ENCODE measurements at places on chromosomes 13 and 19.

- no peak for DNase-seq
Measured at GRCh38 chr13:98941126-98941525, 36.7 kb downstream of the DOCK9 start.

GRCh38 chr13:38630780-38631179, 56.1 kb upstream of the FREM2 start:
- no peak for DNase-seq

DNA sequence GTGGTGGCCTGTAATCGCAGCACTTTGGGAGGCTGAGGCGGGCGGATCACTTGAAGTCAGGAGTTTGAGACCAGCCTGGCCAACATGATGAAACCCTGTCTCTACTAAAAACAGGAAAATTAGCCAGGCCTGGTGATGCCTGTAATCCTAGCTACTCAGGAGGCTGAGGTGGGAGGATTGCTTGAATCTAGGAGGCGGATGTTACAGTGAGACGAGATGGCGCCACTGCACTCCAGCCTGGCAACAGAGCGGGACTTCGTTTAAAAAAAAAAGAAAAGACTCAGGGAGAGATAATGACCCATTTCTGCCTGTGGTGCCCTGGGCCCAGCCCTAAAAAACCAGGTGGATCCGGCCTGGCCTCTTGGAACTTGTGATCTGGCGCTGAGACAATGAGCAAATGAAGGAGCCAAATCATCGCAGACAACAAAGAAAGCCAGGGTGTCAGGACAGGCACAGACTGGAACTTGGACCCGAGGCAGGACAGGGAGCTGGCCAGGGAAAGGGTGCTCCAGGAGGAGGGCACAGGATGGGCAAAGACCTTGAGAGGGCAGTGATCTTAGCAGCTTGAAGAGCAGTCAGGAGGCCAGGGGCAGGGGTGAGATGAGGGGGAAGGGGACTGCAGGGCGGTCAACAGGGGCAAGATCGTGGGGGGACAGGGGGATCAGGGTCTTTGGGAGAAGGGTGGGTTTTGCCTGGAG, 962 bp upstream of the JAK3 start:
- no peak for DNase-seq

GRCh38 chr13:32824061-32824460, 192.2 kb upstream of the KL start:
- no peak for DNase-seq

DNA sequence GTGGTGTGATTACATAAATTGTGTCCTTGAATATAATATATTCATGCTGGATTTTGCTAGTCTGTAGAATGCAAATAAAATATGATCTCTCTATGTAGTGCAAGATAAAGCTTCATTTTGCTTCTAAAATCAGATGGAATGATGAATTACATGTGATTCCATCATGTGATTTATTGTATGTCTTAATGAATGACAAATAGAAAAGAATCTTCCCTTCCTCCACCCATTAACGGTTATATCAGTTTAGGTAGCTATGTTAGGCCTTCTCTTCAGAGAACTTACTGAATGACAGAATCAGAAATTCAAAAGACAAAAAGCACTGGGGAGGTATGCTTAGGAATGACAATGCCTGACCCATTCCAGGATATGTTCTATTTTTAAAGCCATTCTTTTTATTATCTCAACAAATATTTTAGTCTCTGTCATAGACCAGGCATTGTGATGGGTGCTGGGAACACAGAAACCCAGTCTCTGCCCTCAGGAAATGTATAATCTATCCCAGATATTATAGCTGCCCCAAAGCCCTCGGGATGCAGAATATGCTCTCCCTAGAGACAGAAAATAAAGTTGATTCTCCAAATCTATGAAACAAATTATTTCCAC, 90.6 kb downstream of the TEX26 start:
- no peak for DNase-seq

DNA sequence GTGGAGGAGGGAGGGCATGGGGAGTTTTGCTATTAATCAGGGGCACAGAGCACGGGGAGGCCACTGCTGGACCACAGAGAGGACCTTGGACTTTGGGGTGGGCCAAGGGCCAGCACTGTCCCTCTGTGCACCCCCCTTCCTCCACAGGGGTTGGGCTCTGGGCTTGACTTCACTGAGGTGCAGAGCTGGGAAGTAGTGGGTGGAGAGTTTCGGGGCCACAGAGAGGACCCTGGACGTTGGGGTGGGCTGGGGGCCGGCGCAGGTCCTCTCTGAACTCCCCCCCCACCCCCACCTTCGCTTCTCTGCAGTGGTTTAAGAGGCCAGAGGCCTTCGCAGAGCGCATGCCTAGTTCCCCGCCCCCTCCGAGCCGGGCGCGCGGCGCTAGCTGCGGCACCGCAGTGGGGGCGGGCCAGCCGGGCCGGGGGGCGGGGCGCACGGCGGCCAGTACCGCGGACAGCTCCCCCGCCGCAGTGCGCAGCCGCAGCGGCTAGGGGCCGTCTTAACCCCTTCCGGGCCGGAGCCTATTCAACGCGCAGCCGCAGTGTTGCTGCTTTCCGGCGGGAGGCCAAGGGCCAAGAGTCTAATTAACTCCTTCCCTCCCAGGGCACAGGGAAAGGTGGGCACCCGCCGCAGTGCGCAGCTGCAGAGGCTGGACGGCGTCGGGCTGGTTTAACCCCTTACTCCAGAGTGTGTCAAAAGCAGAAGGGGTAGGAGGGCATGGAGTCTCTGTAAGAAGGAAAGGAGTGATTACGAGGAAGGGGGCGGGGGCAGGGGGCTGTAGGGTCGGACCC, 3.7 kb downstream of the KCNC3 start:
- DNase-seq, result peak; percentile 41

DNA sequence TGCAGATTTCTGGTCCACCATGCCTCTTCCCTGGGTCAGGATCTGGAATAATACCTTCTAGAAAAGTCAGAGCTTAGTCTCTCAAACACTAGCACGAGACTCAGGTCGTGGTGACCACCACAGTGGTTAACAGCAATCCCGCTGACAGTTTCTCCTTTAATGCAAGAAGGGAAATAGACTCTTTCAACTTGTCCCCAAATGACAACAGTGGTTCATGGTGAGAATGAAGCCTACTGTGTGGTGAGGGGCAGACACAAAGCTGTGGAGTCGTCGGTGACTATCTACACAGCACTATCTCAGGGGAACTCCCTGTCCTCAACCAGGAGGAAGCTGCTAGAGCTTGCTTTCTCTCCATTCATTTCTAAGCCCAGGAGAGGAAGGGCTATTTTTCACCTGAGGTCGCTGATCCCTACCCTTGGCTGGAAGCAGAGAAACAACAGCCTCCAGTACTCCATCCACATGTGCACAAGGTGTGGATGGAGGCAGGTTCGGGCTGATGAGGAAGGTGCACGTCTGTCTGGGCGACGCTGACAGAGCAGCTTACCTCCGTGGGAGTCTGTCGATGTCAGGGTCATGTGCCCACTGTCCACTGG, 72.4 kb downstream of the STK24 start:
- DNase-seq, result peak; percentile 80

All from T-helper 2 cell (primary cell).